ENCODE measurements at places on chromosomes 16 and 17.

GRCh38 chr16:7088711-7089110, 243.9 kb upstream of the RBFOX1 start:
- no peak for DNase-seq

GRCh38 chr16:27962197-27962596, 101.3 kb downstream of the GSG1L start:
- no peak for DNase-seq

DNA sequence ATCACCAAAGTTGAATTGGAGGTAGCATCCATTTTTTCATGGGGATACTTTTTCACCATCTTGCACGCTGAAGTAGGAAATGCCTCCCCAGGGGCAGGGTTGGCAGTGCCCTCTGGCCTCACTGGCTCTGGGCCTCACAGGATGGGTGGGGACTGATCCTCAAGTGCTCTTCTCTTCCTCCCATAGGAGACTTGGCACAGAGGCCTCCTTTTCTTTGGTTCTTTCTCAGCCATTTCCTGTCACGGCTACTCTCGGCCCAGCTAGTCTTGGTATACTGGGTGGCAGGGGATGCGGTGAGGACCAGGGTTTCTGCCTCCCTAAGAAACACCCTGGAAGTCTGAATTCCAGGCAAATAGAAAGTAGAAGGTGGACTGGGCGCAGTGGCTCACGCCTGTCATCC, 58.2 kb downstream of the PECAM1 start:
- no peak for DNase-seq

GRCh38 chr17:58534901-58535421, 20.5 kb upstream of the MTMR4 start:
- DNase-seq: no peak

DNA sequence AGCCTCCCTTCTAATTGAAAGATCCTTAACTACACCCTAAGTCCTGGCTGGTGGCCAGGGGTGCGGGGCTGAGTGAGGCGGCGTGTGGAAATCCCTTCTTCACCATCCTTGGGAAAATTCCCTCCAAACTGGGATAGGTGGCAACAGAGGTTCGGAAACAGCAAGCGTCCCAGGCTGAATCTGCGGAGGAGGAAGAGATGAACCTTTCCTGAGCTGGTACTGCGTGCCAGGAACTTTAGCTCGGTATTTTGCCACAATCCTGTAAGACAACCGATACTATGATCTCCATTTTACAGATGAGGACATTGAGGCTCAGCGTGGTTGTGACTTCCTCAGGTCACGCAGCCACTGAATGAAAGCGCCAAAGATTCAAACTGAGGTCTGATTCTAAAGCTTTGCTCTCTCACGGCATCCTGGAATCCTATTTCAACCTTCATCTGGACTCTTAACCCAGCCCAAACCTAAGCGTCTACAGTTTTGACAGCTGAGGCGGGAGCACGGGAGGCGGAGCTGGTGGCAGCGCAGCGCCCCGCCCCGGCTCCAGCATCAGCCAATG, 583 bp upstream of the CYLD start:
- DNase-seq: no peak

- DNase-seq: no peak
Measured at GRCh38 chr16:84462296-84463210, 41.9 kb downstream of the MEAK7 start.

GRCh38 chr16:65284626-65285025, 162.8 kb upstream of the CDH11 start:
- no peak for DNase-seq
